Right ventricle myocardium superior (tissue), 1 donor: ENCODE measurements at places on chromosomes 12 and 14.

GRCh38 chr12:6069437-6070093 is 54.9 kb downstream of the VWF start:
- DNase-seq: no peak

DNA sequence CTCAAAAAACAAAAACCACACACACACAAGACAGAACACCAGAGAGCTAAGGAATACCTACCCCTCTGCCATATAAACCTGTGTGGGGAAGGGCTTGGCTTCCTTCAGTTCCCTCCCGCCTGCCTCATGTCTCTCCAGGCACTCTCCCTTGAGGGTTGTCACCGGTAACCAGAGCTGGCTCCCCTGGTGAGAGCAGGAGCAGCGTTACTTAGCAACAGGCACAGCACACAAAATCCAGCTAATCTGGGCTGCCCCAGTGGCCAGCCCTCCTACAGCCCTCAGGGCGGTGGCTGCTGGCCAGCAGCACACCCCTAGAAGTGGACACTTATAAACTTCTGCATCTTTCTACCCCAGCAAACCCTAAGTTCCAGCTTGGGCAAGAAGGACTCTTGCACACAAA is 21.6 kb upstream of the NR4A1 start:
- no peak for DNase-seq

DNA sequence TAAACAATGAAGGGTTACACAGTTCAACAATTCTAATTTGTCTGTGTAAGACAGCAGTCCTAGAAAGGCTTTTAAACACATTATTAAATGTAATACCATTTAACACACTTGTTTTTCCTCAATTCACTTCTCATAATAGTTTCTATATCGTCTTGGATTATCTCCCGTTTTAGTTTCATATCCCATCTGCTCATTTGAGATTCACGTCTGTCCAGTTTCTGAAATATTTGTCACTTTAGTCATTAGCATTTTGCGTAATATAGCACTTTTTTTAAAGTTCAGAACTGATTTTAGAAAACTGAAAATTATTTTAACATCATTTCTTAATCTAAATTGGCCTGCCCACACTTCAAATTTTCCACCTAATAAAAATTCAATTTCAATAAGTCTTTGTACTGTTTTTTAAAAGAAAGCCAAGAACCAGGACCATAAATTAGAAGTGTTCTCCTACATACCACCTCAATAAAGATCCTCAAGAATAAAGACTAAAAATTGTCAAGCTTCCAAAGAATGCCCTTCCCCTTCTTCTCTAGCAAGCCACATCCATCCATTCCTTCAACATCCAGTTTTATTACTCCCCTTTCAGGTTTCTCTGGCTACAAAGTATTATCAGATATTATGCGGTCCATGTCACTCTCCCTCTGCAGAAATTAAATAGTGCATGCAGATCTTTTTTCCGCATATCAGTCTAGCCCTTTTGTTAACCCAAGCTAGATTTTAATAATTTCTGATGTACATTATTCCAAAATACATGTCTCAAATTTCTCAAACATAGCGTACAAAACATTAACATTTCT is 11.9 kb downstream of the MED13L start:
- DNase-seq: no peak

DNA sequence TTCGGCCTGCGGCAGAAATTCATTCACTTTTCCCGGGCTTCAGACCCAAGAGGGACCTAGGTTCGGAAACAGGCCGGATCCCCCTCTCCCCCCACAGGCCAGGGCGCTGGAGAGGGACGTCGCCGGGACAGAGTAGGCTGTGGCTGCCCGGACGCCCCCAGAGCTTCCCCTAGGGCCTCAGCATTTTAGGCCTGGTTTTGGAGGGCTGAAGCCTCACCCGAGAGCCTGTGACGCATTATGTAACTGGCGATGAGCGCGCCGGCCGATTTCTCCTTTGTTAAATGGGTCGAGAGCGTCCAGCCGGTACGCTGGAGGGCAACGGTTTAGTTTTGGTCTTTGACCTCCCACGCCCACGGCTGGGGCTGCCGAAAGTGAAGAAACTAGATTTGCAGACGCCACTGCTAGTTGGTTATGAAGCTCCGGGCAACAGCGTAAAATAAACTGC is 657 bp downstream of the PEBP1 start:
- peak; percentile 72 for DNase-seq

DNA sequence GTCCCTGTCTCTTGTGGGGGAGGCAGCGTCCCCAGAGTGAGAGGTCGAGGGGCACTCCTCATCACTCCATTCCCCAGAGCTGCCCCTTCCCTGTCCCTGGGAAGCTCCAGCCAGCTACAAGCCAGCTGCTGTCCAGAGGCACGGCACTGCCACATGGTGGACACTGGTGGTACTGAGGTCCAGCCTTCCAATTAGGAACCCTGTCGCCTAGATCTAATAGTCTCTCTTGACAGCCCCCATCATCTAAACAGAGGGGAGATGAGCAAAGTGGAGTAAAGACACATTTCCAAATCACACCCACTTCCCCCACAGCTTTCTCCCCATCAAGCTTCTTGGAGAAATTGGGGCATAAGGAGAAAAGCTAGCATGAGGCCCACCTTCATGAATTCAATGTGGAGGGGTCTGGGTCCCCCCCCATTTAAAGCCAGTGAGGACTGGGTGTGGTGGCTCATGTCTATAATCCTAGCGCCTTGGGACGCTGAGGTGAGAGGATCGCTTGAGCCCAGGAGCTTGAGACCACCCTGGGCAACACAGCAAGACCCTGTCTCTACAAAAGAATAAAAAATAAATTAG is 2.1 kb upstream of the INHBE start:
- DNase-seq: peak; percentile 89

GRCh38 chr12:123487428-123487827 is 29.5 kb downstream of the SNRNP35 start:
- DNase-seq: no peak

DNA sequence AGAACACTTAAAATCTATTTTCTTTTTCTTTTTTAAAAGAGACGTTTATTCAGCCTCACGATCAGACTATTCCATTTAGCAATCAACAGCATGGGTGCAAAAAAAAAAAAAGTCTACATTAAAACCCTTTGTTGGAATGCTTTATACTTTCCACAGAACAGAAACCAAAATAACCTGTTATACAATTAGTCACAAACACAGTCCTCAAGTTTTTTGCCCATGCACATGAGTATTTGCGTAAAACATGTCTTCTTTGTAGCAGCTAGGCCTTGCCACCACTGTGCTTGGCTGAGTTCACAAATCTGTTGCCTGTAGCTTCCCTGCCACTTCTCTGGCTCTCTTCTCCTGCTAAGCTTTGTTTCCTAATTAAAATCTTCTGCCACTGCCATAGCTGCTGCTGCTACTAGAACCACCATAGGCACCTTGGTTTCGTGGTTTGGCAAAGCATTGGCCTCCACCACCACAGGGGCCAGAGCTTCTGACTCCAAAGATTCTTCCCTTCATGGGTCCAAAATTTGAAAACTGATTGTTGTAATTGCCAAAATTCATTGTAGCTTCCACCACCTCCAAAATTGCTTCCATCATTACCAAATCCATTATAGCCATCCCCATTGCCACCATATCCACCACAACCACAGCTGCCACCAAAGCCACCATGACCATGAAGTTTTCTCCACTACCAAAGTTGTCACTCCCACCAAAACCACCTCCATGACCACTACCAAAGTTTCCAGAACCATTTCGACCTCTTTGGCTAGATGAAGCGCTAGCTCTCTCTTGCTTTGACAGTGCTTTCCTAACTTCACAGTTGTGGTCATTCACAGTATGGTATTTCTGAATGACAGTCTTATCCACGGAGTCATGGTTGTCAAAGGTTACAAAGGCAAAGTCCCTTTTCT is 38.1 kb downstream of the KLRG1 start:
- DNase-seq: no peak

GRCh38 chr12:129911428-129912049 is 7.7 kb upstream of the TMEM132D start:
- DNase-seq: peak; percentile 54

DNA sequence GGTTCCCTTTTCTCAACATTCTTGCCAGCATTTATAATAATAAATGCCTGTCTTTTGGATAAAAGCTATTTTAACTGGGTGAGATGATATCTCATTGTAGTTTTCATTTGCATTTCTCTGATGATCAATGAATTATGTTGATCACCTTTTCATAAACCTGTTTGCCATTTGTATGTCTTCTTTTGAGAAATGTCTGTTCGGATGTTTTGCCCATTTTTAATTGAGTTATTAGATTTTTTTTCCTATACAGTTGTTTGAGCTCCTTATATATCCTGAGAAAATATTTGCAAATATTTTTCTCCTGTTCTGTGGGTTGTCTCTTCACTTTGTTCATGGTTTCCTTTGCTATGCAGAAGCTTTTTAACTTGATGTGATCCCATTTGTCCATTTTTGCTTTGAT is 8.1 kb upstream of the LIMA1 start:
- no peak for DNase-seq

DNA sequence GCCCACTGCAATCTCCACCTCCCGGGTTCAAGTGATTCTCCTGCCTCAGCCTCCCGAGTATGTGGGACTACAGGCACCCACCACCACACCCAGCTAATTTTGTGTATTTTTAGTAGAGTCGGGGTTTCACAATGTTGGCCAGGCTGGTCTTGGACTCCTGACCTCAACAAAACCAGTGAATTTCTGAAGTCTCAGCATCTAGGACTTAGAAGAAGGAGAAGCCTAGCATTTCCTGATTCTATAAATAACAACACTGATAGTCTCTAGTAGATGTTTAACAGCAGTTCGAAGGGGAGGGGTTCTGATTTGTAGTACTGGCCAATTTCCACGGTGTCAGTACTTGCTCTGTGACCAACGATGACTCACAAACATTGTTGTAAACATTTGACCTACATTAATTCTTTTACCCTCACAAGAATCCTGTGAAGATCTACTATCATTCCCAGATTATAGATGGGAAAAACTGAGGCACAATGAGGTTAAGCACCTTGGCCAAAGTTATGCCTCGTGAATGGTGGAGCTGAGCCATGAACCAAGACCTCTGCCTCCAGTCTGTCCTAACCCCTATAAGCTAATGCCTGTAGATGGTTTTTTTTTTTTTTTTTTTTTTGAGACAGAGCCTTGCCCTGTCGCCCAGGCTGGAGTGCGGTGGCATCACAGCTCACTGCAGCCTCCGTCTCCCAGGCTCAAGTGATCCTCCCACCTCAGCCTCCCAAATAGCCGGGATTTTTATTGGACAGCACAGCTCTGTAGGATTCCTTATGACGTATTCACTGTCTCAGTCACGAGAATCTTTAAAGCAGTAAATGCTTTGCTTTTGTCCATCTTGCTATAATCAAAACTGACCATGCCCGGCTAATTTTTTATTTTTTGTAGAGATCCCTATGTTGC is 5.2 kb downstream of the P2RX4 start:
- no peak for DNase-seq

- no peak for DNase-seq
Measured at GRCh38 chr14:20781803-20782202, 735 bp downstream of the RNASE6 start.

DNA sequence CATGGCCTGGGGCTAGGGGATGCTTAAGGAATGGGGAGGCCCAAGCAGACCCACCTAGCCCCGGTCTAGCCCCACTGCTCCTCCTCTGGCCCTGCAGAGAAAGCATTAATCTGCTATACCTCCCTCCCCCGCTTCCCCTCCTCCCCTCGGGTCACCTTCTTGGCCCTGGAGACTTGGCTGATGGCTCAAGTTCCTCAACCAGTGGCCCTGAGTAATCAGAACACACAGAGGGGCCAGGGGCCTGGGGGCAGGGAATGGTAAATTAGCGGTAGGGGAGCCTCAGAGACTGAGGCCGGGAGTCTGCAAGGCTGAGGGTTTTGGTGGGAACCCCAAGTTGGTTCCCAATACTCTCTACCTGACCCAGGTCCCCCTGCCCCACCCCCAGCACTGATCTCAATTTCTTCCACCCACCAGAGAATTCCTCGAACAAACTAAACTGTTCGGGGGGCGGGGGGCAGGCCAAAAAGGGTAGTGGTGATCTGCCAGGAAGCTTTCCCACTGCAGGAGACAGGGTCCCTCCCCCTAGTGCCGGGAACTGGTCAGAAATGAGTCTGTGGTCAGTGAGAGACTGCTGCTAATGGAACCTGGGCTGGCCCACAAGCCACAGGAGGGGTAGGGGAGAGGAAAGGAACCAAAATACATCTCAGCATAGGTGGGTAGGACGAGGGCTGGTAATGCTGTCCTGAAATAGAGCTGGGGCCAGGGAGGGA is 12.8 kb upstream of the SMARCD1 start:
- DNase-seq: no peak

DNA sequence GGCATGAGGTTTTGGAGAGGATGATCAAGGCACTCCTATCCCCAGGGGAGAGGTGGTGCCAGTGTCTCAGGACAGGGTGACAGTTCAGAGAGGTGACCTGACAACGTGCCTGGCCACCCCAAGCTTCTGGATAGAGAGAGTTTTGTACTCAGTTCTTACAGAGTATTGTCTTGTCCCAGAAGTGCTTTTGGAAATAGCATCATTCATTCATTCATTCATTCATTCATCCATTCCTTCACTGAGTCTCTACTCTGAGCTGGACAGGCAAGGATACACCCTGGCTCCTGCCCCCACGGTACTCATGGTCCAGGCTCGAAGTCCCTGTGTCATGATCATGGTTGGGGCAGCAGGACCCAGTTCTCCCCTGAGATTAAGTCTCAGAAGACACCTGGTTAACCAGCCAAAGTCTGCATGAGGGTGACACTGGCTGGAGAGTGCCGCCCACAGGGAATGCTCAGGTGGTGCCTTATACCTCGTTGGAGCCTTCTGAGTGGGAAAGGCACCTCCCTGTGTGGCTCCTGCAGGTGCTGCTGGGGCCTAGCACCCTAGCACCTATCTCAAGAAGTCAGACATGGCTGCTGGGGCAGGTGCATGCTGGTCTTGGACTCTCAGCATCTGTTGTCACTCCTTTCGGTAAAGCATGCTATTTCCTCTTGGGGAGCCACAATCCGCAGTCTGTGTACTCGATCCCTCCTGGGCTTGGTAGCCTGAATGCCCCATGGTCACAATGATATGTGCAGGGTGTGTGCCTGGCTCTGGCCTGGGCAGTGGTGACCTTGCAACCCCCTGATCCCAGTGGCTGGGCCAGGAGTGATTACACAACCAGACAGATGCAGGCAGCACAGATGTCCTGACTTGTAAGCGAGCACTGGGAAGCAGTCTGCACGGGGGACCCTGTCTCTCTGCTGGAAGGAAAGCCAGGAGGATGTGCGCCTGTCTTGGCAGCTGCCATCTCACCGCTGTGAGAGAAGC is 57.8 kb downstream of the C14orf132 start:
- DNase-seq: no peak

GRCh38 chr12:20439626-20440025 is 71.3 kb downstream of the PDE3A start:
- no peak for DNase-seq

GRCh38 chr14:99468081-99468480 is 12.6 kb downstream of the SETD3 start:
- no peak for DNase-seq

DNA sequence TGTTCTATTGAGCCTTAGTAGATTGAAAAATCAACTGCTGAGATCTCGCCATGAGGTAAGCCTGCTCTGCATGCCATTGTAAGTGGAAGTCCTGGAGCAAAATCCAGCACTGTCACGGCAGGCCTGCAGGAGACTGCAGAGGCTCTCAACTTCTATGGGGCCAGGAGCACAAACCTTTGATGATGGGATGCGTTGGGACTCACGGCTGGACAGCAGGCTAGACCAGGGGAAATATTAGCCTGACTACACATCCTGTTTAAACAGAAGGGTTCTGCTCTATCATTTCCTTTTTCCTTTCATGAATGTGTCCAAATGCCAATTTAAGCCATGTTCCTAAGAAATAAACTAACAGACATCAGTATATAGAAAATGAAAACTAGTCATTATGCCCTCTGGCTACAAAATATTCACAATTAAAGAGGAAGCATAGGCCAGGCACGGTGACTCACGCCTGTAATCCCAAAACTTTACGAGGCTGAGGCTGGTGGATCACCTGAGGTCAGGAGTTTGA is 33.9 kb upstream of the RASSF8 start:
- DNase-seq: no peak

GRCh38 chr14:74649167-74649566 is 37.1 kb upstream of the LTBP2 start:
- no peak for DNase-seq
